Activated CD8-positive, alpha-beta memory T cell treated with anti-CD3 and anti-CD28 coated beads, Interleukin-2, amount 50 U/mL, for 4 hours (primary cell): ENCODE measurements at places on chromosomes 6 and 20.

DNA sequence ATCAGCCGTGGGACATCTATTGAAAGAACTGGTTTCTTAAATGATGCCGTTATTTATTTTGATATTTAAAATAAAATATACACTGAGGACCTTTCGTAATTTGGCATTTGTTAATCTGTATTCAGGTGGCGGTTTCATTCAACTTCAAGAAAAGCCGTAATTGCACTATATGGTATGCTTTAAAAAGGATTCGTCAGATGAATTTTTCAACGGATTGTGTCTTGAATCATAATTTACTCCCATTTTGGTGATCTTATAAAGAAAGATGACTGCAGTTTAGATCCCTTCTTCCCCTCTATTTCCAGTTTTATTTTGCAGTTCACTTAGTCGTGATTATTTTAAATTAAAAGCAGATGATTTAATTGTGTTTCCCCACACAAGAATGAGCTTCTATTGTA lies 761 bp downstream of the KLHL32 start:
- no peak for DNase-seq

GRCh38 chr6:96917098-96917497 lies 7.4 kb upstream of the KLHL32 start:
- no peak for DNase-seq

- no peak for DNase-seq
These were observed 45.9 kb downstream of the RIPOR3 start for GRCh38 chr20:50645253-50646068.

DNA sequence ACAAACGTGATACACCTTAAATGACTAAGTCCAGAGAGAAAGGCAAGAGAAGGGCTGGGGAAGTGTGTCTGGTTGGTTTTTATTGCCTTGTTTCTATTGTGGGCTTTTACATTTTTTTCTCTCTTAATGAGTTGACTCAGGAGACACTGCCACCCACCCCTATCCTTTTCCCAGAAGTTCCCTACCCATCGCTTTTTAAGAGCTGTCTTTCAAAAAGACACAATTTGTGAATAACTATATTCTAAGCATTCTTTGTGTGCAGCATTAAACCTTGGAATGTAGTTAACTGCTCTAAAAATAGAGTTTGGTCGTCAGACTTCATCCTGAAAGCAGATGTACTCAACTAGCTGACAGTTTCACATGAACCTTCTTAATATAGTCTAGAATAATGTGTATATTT lies 174.9 kb downstream of the ISM1 start:
- DNase-seq: no peak

- no peak for DNase-seq
These were observed 7.5 kb downstream of the BEND6 start for GRCh38 chr6:56962441-56962840.

DNA sequence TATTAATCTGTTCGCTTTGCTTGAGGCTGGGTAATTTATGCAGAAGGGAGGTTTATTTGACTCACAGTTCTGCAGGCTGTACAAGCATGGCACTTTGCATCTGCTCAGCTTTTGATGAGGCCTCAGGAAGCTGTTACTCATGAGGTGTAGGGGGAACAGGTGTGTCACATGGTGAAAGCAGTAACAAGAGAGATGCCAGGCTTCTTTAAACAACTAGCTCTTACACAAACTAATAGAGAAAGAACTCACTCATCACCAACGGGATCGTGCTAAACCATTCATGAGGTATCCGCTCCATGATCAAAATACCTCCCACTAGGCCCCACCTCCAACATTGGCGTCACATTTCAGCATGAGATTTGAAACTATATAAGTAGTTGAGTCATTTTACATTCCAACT lies 34.4 kb upstream of the GCLC start:
- DNase-seq: no peak

DNA sequence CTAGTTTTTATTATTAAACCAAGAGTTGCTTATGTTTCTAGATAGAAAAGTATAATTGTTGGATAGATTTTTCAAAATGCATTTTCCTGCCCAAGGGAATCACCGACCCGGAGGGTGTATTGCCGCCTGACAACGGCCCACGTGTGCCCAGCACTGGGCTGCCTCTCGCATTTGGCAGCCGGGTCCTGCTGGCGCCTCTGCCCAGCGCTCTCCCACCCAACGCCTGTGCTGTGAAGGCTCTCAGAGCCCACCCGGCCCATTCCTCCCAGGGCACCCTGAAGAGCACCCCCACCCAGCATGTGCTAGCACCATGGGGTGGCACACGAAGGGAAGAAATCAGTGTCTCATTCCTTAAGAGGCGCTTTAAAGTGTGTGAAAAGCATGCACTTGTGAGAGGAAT lies 88.3 kb upstream of the AFDN start:
- DNase-seq: no peak

DNA sequence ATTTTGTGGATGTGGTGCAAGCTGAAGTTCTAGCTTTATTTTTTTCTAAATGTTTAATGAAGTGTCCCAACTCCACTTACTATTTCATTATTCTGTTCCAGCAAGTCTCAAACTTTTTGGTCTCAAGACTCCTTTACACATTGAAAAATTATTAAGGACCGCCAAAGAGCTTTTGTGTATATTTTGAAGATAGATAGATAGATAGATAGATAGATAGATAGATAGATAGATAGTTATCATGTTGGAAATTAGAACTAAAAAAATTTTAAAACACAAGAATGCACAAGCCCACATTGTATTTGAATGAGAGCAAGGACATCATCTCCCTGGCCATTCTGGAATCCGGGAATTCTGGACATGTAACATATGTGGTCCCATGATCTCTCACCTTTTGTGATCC lies 181.2 kb upstream of the SNX9 start:
- no peak for DNase-seq

DNA sequence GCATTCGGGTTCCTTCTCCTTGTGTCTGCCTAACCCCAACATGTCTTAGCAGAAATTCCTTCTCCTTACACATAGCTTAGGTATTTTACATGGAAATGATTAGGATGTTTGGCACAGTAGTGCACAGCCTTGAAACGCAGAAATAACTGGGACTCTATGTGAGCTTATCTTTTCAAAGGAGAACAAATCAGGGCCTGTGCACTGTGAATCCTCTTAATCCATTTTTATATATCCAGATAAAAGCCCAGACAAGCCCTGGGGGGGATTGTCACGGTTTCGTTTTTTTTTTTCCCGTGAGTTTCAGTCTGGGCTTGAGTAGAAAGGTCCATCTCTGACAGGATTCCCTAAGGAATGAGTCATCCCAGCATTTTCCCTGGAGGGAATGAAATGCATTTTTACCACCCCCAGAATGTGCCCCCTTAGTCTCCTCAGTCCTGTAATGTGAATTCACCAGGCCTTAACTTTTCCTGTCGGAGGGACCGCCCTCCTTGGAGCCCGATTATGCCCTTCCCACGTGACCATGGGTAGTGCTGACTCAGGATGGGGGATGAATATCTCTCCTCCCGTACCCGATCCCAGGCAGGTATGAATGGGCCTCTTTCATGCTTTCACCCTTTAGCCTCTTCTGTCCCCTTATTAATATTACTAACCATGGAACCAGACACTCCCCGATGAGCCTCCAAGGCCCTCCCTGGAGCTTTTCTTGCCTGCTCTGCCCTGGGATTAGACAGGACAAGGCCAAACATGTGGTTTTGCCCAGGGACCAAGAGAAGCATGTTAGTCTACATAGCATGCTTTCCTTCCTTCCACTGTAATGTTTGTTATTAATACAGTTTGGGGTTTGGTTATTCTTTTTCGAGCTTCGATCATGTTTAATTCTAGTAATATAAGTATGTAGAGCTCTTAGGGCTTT lies 23.9 kb upstream of the NAA20 start:
- DNase-seq: no peak

DNA sequence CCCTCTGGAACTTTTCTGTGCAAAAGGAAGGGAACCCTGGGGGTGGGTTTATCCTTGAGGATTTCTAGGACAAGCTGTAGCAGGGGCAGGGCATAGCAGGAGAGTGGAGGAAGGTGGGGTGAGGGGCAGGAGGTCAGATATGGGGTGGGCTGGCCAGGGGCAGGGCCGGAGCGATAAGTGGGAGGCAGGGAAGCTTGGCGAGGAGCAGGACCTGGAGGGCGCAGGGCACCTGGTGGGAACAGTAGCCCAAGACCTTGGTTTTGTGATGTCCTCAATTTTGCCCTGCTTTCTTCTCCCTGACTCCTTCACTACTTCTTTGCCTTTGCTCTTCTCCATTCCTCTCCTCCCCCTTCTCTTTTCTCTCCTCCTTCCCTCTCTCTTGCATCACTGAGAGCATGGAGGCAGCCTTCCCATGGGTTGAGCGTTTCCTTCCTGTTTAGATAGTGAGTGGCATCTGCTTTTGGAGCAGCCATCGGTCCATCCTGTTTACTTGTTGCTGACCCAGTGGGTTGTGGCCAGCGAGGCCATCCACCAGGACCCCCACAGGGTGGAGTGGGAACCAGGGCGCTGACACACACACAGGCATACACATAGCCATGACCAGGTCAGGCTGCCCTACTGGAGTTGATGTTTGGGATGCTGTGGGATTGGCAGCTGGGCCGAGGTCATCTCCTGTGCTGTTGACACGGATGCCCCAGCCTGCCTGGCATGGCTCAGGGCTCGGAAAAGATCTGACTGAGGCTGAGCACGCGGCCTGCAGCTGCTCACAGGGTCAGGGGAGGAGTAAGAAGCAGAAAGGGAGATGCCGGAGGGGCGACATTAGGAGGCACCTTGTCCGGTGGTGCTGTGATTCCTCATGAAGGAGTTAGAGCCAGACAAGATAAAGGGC lies 121.0 kb upstream of the RNF24 start:
- DNase-seq: no peak

- DNase-seq: no peak
These were observed 92.3 kb downstream of the SEL1L2 start for GRCh38 chr20:13898012-13898612.

- DNase-seq: no peak
These were observed 2.2 kb downstream of the PSMG4 start for GRCh38 chr6:3260772-3261517.

DNA sequence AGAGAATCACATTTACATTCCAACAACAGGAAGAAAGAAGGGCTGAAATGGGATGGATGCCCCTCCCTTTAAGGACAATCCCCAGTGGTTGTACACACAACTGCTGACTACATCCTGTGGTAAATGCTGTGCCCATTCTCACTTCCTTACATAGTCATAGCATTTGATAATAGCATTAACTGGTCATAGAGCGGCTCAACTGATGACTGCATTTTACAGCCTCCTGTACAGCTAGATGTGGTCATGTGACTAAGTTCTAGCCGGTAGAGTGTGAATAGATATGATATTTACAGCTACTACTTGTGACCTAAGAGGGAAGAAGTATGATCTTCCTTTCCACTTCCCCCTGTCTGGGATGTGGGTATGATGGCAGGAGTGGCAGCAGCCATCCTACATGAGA lies 24.7 kb downstream of the KCNK17 start:
- DNase-seq: no peak

DNA sequence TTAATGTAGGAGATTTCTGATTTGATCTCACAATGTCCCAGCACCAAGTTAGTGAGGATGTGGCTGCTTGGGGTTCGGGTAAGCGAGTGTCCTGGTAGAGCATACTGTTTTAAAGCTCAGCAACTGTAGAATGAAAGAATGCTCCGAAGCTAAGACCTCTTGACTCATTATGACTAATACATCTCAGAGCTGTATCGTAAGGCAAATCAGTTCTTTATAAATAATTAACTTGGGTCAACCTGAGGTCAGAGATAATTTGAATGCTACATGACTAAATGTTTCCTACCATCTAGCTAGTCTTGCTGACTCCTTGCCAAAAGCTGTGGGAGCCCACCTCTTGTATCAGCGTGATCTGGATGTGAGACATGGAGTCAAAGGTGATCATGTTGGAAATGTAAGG lies 128.8 kb upstream of the PDE7B start:
- DNase-seq: no peak

- DNase-seq: no peak
These were observed 528.6 kb upstream of the JARID2 start for GRCh38 chr6:14717307-14717706.

DNA sequence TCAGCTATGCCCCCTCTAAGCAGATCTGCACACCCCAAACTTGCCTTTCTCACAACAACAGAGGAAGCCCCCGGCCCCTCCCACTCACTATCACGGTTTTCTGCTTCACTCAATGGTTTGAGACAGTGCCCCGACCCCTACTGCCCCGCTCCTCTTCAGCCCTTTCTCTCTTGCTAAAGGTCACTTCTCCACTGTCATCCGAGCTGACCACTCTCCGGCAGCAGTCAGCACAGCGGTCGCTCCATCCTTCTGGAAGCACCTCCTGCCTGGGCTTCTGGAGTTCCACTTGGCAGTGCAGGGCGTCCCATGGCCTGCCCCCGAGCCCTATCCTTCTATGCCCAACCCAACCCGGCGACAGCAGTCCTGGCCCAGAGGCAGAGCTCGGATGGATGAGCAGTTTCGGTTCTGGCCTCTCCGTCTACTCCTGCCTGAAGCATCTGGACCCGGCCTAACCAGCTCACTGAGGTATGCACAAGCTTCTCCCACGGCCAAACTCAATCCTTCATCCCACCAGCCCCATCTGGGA lies 4.1 kb downstream of the CTSZ start:
- DNase-seq: no peak

GRCh38 chr6:105382496-105382895 lies 20.4 kb downstream of the PREP start:
- no peak for DNase-seq

GRCh38 chr20:52129611-52130010 lies 62.0 kb downstream of the ZFP64 start:
- no peak for DNase-seq

DNA sequence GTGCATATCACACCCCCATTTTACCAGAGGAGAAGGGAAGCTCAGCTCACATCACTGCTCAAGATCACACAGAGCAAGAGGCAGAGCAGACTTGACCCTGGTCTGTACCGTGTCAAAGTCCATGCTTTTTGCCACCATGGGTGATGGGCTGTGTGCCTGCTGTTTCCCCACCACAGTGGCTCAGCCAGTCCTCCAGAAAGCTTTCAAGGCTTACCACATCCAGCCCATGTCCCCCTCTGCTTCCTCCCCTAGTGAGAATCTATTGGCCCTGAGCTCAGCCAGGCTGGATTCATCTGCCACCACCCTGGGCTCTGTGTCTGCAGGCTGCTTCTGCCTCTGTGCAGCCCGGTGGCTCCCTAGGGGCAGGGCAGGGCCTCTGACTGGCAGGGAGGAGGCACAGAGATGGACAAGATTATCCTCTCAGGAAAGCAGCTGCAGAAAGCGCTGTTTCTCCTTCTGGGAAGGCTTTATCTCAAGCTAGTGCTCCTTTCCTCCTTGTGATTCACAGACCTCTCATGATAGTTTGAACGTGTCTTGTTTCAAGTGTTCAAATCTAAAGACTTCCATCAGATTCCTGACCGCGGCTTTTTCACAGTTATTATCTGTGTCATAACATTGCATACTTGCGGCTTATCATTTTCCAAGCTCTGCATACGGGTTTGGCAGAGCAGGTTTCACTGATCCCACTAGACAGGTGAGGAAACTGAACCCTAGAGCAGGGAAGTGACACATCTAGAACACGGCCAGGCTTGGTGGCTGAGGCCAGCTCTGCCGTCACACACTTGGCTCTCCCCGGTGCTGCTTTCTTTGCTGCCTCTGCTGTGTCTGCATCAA lies 37.4 kb downstream of the VEGFA start:
- no peak for DNase-seq

DNA sequence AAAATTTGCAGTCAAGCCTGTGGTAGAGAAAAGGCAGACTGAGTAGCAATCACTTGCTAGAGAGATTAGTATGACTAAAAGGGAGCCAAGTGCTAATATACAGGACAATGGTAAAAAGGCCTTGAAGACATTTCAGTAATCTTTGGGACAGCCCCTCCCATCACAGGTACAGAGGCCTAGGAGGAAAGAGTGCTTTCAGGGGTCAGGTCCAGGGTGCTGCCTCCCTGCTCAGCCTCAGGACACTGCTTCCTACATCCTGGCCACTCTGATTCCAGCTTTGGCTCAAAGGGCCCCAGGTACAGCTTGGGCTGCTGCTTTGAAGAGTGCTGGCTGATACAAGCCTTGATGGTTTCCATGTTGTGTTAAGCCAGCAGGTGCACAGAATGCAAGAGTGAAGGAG lies 543.5 kb downstream of the MMUT start:
- no peak for DNase-seq
